Stimulated activated CD4-positive, alpha-beta T cell treated with anti-CD3 and anti-CD28 coated beads, Interleukin-2, amount 100 ng/mL, for 4 hours (primary cell): ENCODE measurements at places on chromosomes 16 and 17.

- no peak for DNase-seq
These were observed 209.4 kb downstream of the SEC14L1 start for GRCh38 chr17:77349976-77350830.

DNA sequence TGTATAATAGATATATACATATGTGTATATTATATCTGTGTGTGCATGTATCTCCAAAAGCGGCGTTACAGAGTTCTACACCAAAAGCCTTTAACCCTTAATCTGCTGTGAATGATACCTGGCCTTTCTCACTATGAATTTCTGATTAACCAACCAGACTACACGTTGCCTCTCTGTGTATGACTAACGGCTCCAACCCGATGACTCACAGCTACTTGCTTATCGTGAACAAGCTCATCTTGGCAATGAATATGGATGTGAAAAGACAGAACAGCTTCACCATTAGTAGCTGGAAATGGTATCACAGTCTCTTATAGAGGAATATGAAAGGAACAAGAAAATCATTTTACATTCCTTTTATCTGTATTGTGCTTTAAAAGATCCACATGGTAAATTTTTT, 23.8 kb upstream of the ARHGAP44 start:
- no peak for DNase-seq

DNA sequence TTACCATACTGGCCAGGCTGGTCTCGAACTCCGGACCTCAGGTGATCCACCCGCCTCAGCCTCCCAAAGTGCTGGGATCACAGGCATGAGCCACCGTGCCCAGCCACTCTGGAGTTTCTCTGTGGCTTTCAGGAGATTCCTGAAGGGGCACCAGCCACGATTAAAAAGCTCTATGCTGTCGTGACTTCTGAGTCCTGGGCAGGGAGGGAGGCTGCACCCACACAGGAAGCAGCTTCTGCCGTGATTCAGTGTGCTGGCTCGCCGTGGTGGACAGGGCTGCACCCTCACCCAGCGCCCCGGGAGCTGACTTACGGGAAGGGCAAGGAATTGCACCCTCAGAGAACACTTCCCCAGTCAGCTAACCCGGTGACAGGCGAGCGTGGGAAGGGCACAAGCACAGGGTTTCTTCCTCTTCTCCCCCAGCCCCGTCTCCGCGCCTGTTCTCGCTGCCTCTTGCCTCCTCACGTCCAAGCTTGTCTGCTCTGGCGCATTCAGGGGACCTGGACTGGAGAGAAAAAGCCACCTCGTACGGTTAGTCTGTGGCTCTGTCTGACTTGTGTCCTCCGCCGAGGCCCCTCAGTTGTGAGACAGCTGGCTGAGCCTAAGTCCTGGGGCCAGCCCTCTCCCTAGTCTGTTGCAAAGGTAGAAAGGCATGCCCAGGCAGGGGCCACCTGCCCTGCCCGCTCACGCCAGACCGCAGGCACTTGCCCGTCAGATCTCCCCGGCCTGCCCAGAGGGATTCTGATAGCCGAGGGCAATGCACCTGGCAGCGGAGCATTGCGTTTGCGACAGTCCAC, 145.0 kb downstream of the SEC14L1 start:
- DNase-seq, result no peak

DNA sequence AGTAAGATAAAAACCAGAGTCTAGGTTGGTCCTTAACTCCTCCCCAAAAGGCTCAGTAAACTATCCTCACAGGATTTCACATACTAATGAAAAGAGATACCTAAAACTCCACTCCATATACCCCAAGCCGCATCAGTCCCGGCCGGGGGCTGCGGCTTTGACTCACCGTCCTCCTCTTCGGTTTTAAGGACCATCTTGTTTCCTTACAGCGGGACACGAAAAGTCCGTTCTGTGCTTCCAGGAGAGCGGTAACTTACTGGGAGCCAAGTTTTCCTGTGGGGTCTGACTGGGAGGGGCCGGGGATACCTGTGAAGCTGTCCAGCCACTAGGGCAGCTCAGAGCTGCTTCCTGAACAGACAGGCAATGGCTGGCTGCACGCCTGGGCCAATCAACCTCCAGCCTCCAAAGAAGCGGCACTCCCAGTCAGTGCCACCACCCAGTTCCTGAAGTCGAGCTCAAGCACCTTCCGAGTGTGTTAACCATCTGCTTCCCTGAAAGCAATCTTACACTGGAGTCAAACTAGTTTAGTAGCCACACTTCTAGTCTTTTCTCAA, 45.5 kb downstream of the CYTH1 start:
- DNase-seq, result no peak

DNA sequence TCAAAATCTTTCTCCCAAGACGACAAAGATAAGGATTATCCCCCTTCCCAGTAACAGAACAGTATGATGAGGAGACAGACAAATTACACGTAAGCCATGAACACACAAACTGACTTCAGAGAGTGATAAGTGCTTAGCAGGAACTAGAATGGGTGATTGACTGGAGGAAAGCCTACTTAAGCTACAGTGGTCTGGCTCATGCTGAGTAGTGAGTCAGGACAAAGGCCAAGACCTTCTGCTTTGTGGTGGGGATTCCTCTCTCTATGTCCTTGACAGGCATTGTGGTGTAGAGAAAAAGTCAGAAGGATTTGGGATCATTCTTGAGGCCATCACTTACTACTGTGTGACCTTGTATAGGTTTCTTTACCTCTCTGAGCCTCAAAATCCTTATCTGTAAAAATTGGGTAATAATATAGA, 381.9 kb upstream of the CCL2 start:
- no peak for DNase-seq

- no peak for DNase-seq
These were observed 48.3 kb downstream of the CUEDC1 start for GRCh38 chr17:57906910-57907309.

GRCh38 chr16:66946541-66946940, 11.2 kb downstream of the CES2 start:
- DNase-seq, result no peak

GRCh38 chr16:68985268-68985667, 120.2 kb upstream of the HAS3 start:
- DNase-seq, result no peak

GRCh38 chr17:55346658-55347057, 75.0 kb downstream of the MMD start:
- no peak for DNase-seq

DNA sequence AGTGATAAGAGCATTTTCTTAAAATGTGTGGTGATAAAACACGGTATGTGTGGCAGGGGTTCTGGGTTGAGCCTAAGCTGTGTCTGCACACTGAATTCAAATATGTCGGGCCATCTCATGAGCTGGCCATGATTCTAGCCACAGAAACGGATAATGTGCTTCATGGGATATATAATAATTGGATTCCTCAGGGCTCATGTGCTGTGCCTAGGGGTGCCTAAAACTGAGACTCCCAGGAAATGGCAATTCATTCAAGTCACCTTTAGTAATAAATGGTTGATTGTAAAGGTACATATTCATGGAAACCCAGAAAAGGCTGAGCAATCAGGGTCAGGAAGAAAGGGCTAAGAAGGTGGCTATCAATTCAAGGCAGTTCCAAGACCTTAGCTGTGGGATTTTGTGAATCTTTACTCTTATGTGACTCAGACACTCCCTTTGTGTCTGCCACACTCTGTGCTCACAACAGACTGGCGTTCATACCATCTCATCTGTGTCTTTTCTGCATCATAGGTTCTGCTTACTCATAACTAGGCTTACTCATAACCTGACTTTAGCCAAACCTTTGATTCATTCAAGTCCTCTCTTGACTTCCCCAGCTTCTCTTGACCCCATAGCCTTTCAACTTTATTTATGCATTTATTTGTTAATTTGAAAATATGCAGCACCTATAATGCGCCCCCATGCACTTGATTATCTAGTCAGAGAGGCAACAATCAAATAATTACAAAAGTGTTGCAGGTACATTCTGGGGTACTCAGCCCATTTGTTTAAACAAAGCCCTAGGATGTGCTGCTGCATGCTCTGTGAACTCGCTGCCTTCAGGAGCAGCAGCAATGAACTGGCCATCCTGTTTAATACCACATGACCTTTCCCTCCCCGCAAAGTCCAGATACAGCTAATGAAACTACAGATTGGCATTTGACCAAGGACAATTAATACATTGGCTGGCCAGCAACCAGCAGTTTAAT, 28.4 kb upstream of the MED13 start:
- DNase-seq, result no peak

- DNase-seq, result no peak
These were observed 26.3 kb upstream of the HS3ST2 start for GRCh38 chr16:22787466-22788192.

DNA sequence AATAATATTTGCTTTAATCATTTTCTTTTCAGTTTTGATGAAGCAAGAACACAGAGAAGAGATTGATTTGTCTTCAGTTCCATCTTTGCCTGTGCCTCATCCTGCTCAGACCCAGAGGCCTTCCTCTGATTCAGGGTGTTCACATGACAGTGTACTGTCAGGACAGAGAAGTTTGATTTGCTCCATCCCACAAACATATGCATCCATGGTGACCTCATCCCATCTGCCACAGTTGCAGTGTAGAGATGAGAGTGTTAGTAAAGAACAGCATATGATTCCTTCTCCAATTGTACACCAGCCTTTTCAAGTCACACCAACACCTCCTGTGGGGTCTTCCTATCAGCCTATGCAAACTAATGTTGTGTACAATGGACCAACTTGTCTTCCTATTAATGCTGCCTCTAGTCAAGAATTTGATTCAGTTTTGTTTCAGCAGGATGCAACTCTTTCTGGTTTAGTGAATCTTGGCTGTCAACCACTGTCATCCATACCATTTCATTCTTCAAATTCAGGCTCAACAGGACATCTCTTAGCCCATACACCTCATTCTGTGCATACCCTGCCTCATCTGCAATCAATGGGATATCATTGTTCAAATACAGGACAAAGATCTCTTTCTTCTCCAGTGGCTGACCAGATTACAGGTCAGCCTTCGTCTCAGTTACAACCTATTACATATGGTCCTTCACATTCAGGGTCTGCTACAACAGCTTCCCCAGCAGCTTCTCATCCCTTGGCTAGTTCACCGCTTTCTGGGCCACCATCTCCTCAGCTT, 45.0 kb downstream of the ESRP2 start:
- no peak for DNase-seq

DNA sequence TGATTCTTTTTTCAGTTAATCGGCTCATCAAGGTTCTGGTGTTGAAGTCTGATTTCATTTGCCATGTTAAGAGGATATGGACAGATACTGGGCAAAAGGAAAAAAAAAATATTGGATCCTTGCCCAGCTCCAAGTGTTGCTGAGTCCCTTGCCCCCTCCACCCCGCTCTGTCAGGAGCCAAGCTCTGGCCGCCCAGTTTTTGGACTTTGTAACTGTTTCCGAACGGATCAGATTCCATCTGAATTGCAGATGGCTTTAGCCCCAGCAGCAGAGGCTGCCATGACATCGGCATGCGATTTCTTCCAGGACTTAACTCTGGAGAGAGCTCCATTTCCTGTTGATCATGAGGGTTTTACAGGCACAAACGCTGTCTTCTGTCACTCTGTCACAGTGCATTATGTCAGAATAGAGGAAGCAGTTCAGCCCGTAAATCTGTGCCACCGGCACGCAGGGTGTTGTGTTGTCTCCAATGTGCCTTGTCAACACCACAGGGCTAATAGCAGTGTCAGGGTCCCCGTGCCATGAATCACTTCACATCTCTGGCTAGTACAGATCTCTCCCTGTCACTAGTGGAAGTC, 615.6 kb downstream of the MAF start:
- no peak for DNase-seq

DNA sequence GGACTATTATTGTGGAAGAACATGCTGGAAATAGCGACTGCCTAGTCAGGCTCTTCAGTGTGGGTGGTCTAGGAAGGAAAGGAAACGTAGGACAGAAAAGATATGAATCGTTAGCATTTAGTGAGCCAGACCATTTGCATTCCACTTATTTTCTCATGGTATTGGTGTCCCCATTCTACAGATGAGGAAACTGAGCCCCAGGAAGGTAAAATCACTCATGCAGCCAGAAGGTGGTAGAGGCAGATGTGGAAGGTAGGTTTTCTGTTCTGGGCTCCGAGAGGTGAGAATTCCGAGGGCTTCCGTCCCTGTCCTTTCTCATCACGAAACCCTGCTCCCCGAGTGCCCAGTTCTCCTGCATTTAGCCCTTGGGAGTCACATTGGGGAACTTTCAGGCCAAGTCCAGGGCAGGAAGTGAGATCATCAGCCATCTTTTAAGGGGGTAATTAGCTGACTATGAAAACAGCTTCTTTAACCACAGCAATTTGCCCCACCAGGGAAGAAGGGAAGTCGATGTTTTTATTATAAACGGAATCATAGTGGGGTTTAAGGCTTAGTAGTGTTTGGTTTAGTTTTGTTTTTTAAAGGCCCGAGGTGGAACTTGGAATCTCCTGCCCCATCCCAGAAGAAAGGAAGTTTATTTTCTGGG, 110.7 kb upstream of the IRX3 start:
- no peak for DNase-seq

DNA sequence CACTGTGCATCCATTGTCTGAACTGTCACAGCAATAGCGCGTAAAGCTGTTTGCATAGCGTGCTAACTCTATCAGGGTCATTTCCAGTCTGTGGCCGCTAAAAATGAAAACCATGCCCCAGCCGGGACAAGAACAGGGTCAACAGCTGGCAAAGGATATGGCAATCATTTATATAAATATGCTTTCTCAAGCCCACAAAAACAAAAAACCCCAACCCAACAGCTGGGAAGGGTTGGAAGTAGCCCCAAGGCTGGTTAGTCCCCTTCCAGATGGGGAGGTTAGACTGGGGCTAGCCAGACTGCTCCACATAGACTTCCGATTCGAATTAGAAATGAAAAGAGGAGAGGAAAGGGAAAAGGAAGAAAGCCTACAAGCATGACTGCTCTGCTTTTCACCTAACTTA, 203.3 kb upstream of the TBX2 start:
- DNase-seq, result no peak

- DNase-seq, result no peak
These were observed 515 bp downstream of the SUMO2 start for GRCh38 chr17:75182319-75182568.

DNA sequence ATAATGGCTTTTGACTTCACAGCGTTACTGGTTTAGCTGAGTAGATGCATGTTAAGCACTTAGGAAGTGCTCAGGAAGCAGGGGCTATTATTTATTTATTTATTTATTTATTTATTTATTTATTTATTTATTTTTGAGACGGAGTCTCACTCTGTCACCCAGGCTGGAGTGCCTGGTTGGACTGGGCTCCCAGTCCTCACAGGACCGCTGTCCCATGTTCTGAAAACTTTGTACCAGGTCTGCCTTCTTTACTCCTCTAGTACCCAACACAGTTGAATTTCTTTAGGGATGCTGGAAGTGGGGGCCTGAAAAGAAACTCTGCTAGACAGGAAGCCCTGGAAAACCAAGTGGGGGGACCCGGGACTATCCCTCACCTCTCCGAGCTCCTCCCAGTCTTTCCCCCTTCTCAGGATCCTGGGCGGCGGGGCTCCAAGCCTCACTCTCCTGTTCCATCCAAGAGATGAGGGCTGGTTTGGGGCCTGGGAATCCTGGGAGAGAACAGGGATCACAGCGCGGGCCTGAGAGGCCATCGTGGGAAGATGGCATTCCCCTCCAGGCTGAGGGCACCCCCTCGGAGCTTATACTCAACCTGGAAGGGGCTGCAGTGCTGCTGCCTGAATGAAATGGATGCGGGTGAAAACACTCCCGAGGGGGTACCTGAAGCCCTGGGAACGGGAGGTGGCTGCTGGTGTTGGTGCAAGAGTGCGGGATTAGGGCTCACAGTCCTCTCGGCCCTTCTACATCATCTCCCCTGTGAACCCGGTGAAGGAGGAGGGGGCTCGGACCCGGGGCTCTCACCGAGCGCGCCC, 674 bp downstream of the ZNF688 start:
- DNase-seq, result no peak
